ENCODE measurements at places on chromosomes 6 and 20.

- no peak for DNase-seq
These were observed 80.0 kb upstream of the FOXQ1 start for GRCh38 chr6:1231941-1232340.

DNA sequence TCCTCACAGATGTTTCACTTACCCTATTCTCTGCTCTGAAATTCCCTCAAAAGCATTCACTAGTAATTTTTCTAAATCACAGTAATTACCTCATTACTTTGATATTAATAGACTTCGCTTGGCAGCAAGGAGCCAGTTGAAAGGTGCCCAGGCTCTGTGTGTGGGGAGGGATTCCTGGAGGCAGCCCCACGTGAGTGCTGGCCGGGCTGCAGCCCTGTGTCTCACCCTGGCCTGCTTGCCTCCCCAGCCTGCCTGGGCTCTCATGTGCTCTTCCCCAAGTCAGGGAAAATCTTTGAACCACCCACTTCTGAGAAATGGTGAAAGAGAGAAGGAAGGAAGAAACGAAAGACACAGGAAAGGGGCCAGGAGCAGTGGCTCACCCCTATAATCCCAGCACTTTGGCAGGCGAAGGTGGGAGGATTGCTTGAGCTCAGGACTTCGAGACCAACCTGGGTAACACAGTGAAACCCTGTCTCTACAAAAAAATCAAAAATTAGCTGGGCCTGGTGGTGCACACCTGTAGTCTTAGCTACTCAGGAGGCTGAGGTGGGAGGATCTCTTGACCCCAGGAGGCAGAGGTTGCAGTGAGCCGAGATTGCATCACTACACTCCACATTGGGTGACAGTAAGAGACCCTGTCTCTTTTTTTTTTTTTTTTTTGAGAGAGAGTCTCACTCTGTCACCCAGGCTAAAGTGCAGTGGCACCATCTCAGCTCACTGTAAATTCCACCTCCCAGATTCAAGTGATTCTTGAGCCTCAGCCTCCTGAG is 20.0 kb upstream of the SNTA1 start:
- DNase-seq, result no peak

GRCh38 chr6:52087498-52087999 is at the start of gene PKHD1:
PKHD1 (minus strand) TSS chr6:52087613; CDS start chr6:52084933, 2,680 bp downstream.
- no peak for DNase-seq

DNA sequence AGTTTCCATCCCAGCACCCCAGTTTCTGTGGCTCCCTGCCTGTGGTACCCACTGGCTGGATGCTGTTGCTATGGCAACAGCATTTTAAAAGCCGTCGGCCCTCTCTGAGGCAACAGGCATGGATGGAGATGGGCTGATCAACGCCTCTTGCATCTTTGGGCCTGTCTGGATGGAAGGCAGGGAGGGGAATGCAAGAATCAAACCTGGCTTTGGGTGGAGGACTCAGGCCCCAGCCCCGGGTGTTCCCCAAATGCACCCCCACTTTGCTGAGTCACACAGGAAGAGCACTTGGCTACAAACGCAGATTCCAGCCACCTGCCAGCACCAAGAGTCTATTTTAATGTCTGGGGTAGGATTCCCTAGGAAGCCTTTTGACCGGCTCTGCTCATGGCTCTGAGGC is 45.7 kb upstream of the TGM2 start:
- DNase-seq, result peak; percentile 44

GRCh38 chr20:33299111-33299603 is 16.1 kb downstream of the BPIFB1 start:
- DNase-seq, result peak; percentile 60

DNA sequence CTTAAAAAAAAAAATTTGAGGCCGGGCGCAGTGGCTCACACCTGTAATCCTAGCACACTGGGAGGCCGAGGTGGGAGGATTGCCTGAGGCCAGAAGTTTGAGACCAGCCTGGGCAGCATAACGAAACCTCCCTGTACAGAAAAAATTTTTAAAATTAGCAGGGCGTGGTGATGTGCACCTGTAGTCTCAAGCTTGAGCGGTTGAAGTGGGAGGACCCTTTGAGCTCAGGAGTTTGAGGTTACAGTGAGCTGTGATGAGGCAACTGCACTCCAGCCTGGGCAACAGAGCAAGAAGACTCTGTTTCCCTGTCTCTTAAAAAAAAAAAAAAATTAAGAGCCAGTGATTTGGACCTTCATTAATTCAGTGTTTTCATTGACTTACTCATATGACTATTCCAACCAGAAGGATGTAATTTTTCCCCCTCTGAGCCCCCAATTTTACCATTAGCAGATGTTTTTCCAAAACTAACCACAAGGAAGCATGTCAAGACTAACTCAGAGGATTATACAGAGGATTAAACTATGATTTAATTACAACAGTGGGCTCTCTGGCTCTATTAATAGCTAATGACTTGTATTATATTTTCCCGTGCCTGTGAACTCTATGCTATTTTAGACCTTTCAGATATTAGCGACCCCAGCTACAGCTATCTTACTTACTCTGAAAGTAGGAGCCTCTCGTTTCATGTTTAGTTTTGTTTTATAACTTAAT is 75.1 kb downstream of the ARID1B start:
- no peak for DNase-seq

DNA sequence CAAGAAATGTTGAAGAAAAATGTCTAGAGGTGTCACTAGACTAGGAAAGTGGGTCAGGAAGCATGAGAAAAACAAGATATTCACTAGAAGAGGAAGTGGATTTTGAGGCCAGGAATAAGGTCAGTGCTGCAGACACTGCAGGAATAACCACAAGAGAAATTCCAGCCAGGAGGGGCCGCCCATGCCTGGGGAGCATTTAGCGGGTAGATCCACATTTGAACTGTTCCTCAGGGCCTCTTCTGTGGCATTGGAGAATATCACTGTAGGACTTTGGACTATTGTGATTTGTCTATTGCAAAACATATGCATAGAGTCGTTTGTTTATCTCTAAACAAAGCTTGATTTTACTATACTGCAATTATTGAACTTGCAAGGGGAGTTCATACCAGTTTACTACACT is 49.6 kb upstream of the CCDC28A start:
- peak; percentile 46 for DNase-seq

GRCh38 chr6:52136934-52137467 is 49.2 kb upstream of the IL17A start:
- no peak for DNase-seq

DNA sequence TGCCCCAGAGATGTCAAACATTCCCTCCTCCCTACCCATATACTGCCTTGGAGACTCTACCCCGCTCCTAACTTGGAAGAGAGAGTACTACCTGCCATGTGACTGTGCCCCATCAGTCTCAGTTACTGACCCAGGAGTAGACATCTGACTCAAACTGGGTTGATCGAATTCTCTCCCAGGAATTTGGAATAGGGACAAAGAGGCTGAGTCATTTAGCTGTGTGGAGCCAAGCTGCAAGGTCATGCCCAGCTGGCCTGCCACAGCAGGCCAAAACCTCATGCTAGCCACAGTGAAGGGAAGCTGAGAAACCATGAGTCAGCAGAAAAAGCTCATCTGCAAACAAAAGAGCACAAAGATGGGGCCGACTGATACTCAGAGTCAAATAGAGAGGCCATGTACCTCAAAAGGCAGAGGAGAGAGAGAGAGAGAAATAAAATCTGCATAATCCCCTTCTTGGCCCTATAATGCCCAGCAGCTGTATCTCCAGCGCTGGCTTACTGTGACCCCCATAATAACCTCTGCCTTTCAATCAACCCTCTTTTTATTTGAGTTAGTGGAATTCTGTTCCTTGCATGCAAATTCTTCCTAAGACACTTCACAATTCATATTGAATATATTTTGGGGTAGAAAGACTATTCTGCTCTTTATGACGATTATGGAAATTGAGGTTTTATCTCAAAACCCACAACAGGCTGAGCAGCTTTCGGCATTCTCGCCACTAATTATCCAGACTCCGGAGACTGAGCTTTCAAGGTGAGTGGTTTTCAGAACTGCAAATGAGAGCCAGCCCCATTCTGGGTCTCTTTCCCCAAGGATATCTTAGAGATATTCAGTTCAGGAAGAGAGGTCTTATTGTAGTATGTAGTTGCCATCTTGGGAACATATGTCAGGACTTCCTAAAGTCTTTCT is 21.4 kb upstream of the AKIRIN2 start:
- peak; percentile 95 for DNase-seq

DNA sequence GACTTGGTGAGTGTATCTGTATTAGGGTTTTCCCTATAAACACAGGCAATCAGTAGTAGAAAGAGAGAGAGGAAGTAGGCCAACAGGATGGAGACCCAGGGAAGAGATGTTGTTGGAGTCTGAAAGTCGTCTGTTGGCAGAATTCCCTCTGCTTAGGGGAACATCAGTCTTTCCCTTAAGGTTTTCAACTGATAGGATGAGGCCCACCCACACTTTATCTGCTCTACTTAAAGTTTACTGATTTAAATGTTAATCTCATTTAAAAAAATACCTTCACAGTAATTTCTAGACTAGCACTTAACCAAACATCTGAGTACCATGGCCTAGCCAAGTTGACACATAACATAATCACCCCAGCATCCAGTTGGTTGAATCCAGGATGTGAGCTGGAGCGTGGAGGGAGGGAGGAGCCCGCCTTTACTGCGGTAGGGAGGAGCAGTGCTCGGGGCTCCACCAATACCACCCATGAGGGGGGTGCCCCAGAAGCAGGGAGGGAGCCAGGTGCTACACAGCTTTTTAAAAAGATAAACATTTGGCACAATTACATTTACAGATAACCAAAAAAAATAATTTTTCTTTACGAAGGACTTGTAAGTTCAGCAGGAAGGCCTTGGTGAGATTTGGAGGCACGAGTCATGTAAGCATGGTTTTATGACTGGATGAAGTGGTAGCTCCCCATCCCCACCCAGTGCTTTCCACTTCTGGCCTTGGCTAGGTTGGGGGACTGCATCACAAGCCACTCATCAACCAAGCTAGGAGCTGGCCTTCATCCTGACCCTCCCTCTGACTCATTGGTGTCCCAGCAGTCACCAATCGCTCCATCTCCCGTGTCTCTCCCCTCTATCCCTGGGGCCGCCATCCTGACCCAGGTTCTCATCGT is 18.4 kb upstream of the SNX9 start:
- DNase-seq, result peak; percentile 18

DNA sequence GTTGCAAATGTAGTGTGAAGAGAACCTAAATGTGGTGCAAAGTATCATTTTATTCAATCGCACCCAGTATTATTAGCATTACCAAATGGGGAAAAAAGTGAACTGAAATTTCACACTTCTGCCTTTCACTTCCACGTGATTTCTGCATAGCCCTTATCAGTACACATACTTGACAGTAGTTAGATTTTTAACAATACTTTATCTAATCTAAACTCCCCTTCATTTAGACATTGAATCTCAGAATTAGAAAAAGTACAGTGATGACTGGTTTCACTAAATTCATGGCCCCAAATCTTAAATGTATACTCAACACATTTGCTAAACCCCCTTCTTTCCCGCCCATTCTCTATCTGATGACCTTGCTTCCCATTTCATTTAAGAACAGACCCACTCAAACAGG is 14.3 kb downstream of the STX7 start:
- DNase-seq, result no peak

- no peak for DNase-seq
These were observed 10.1 kb downstream of the HMGCLL1 start for GRCh38 chr6:55568808-55569439.

DNA sequence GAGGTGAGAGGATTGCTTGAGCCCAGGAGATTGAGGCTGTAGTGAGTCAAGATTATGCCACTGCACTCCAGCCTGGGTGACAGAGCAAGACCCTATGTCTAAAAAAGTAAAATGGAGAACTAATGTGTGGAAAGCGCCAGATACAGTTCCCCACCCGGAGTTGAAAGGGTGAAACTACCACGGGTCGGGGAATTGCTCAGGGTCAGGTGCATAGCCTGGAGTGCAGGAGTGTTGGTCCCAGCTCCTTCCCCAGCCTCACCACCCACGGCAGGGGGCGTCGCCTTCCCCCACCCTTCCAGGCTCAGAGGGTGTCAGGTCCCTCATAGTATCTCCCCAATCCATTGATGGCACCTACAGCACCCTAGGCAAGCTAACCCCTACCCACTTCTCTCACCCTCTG is 26.1 kb downstream of the C20orf203 start:
- DNase-seq, result no peak
